ENCODE measurements at places on chromosomes 1 and 21. TPM values are rescaled to one million over a fixed set of nuclear protein-coding genes. Genes with fewer than 3 reads are reported as not detected.

- no peaks in the 10 kb centered on the region for H3K4me1 ChIP-seq
- no peaks in the 10 kb centered on the region for H3K36me3 ChIP-seq
- no peaks in the 10 kb centered on the region for H3K27me3 ChIP-seq
- no peak overlapping the region for H3K27ac ChIP-seq
These were observed 28.6 kb upstream of the PLCH2 start for GRCh38 chr1:2447276-2448097.

DNA sequence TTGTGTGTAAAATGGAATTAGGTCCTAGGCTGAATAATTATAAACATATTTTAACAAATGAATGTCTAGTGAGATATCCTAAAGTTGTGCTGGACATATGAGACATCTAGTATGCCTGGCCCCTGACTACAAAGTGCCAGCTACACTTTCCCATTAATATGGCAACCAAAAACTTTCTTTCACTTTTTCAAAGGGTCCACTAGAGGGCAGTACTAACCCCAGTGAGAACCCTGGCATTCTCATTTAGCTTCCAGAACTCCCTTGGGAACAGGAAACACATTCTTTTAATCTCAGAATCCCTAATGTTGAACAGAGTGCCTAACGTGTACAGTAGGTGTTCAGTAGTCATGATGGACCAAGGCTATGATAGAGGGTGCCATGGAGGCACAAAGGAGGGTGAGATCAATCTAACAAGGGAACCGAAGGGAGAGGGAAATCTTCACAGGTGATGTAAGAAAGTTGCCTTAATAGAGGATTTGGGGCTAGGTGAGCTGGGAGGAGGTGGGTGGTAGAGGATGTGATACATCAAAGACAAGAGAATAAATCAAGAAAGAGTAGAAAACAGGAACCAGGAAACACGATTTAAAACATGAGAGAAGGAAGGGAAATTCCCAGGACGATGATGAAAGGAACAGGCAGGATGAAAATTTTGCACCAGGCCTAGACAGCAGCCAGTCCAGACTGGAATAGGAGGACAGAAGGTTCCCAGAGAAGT, 41.6 kb downstream of the NSL1 start:
- no peak for DNase-seq
- no peak overlapping the region for H3K4me3 ChIP-seq
- no peaks in the 10 kb centered on the region for H3K36me3 ChIP-seq
- H3K4me1 ChIP-seq = no peaks in the 10 kb centered on the region
- no peaks in the 10 kb centered on the region for H3K27me3 ChIP-seq

DNA sequence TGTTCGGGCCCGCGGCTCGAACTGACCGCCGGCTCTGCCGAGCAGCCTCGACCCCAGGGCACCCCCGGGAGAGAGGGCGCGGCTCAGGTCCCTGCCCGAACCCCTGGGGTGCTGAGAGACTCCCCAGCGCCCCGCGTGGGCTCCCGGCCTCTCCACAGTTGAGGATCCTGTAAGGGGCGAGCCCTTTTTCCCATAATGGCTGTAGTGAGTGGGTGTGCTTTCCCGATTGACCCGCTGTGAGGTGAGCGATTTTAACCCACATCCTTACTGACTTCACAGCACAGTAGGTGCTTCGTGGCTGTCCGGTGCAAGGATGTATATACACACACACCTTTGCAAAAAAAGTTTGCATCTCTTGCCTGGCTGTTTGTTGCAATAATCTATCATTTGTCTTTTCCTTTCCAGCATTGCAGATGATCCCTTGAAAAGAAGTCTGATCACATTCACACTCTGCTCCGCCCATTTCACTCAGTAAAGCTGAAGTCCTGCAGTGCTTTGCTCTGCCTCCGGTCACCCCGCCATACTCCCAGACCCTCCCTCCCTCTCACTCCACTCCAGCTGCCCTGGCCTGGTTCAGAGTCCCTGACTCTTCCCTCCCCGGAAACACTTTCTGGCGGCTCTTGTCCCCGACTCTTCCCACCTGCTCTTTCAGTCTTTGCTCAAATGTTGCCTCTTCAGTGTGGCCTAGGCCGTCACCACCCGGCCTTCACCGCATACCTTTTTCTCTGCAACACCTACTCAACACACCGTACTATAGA, 955 bp upstream of the UBE2G2 start:
- no peaks in the 10 kb centered on the region for H3K4me1 ChIP-seq
- H3K4me3 ChIP-seq = peak overlapping the region; percentile 80
- peaks cover 3% of the 10 kb centered on the region for H3K36me3 ChIP-seq
- no peak for DNase-seq
- no peak overlapping the region for H3K27ac ChIP-seq

The KIF21B gene
- total RNA-seq = 4.6 TPM

DNA sequence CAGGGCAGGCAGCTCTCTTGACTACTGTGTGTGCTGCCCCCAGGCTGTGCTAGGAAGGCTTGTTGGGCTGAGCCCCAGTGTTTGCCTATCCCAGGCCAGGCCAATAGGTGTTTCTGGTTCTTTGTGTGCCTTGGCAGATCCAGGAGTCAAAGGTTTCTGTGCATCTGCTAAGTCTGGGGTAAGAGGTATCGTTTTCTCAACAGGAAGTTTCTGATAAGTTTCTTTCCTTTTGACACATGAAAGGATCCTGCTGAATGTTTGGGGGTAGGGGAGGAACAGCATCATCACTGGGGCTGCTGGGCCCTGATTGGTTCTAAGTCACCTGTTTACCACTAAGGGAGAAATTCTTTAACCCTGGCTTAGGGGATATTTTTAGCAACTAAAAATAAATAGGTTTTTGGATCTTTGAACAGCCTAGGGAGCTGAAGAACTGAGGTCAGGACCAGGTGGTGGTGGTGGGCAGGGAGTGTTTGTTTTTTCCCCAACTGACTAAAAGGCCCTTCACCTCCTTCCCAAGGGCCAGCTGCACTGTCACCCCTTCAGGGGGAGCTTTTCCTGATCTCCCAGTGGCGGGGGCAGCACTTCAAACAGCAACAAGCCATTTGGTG, 85.1 kb downstream of the KCNN3 start:
- no peaks in the 10 kb centered on the region for H3K36me3 ChIP-seq
- H3K4me1 ChIP-seq = no peaks in the 10 kb centered on the region
- no peak overlapping the region for H3K27ac ChIP-seq
- DNase-seq = peak; percentile 56
- no peaks in the 10 kb centered on the region for H3K27me3 ChIP-seq

GRCh38 chr1:14476170-14476955, 122.1 kb upstream of the KAZN start:
- no peak overlapping the region for H3K4me3 ChIP-seq
- no peak for DNase-seq
- H3K36me3 ChIP-seq = no peaks in the 10 kb centered on the region
- H3K27me3 ChIP-seq = no peaks in the 10 kb centered on the region
- no peaks in the 10 kb centered on the region for H3K4me1 ChIP-seq

The GBP7 gene
- 0.21 TPM for total RNA-seq

DNA sequence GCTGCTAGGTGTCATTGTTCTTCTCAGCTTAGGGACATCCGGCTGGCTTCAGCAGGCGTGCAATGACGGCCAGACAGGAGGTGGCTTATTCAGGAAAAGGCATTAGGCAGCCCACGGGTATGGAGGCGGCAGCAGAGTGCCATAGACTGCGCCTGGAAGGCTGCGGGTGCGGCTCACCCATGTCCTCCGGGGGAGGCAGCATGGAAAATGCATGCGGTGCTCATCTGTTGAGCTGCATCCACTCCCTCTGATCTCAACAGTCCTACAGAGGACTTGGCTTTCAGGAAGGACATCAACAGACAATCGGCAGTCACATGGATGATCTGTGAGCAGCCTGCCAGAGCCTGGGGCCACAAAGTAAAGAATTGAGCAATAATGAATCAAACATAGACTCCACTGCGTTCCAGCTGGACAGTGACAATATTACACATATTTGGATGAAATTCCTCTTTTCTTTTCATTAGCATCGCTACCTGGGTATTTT, 42.9 kb downstream of the UMODL1 start:
- H3K27ac ChIP-seq = no peak overlapping the region
- H3K4me1 ChIP-seq = no peaks in the 10 kb centered on the region
- DNase-seq = peak; percentile 49
- H3K4me3 ChIP-seq = no peak overlapping the region

DNA sequence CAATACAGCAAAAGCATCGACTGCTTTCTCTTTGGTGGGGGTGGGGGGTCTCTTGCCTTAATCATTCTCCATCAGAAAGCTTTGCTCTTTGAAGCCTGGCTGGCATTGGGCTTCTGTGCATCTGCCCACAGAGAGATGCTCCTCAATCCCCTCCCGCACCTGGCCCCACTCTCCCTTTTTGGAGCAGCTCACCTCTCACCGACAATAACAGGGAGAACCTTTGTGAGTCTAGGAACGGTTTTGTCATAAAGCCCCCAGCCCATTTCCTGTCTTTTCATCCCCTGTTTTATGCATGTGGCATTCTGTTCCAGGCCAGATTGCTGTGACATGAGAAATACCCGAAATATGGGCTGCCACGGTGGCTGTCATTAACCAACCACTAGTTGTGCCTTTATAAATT, 469.0 kb upstream of the VAMP3 start:
- H3K36me3 ChIP-seq = no peaks in the 10 kb centered on the region
- H3K4me3 ChIP-seq = no peak overlapping the region
- H3K27ac ChIP-seq = no peak overlapping the region
- DNase-seq = no peak
- peaks cover 3% of the 10 kb centered on the region for H3K4me1 ChIP-seq
- no peaks in the 10 kb centered on the region for H3K27me3 ChIP-seq

- no peak overlapping the region for H3K27ac ChIP-seq
- DNase-seq = no peak
- H3K4me1 ChIP-seq = no peaks in the 10 kb centered on the region
- no peak overlapping the region for H3K4me3 ChIP-seq
- no peaks in the 10 kb centered on the region for H3K36me3 ChIP-seq
These were observed 42.9 kb downstream of the FMN2 start for GRCh38 chr1:240134596-240134995.

GRCh38 chr1:164382384-164382783, 176.6 kb upstream of the PBX1 start:
- H3K27ac ChIP-seq = no peak overlapping the region
- no peaks in the 10 kb centered on the region for H3K4me1 ChIP-seq
- DNase-seq = no peak
- no peak overlapping the region for H3K4me3 ChIP-seq

DNA sequence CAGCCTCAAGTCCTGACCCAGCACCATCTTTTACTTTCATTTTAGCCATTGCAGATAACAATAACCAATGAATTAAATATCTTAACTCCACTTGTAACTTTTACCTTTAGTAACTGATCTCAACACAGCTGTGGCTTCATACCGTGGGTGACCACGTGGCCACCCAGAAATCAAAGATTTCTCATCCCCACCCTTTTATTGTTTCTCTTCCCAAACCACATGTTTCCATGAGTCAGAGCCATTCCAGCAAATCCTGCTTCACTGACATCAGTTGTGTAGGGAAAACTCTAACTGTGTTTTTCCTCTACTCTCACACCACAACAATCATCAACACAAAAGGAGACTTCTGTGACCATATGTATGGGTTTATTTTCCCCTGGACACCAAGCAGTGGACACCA, 25.1 kb upstream of the BRDT start:
- H3K27ac ChIP-seq = no peak overlapping the region
- DNase-seq = no peak
- no peak overlapping the region for H3K4me3 ChIP-seq
- no peaks in the 10 kb centered on the region for H3K27me3 ChIP-seq
- H3K36me3 ChIP-seq = no peaks in the 10 kb centered on the region
- no peaks in the 10 kb centered on the region for H3K4me1 ChIP-seq

The PCP4L1 gene
- 0.69 TPM for total RNA-seq

The CDCA8 gene
- total RNA-seq = 1.2 TPM

DNA sequence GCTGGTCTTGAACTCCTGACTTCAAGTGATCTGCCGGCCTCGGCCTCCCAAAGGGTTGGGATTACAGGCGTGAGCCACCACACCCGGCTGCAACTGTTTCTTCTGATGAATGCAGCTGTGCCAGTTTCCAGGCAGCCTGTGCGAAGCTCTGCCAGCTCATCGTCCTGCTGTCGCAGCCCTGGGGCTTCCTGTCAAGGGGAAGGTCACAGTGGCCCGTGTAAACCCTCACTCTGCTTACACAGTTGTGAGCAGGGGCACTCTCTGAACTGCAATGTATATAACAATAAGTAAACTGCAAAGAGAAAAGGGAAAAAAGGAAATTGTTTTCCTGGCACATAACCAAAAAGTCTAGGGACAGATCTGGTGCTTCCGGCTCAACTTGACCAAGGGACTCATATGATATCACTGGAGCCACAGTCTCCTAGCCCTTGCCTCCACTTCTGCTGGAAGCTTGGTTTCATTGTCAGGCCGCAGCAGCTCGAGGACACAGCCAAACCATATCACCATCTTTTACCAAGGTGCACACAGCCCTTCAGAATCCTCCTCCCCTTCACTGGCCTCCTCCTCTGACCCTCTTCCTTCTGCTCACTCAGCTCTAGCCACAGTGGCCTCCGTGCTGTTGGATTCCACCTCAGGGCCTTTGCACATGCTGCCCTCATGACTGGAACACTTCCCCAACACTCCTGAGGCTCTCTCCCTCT, 22.8 kb upstream of the LBR start:
- DNase-seq = peak; percentile 75
- no peaks in the 10 kb centered on the region for H3K4me1 ChIP-seq
- H3K36me3 ChIP-seq = no peaks in the 10 kb centered on the region
- no peak overlapping the region for H3K4me3 ChIP-seq
- no peak overlapping the region for H3K27ac ChIP-seq
- H3K27me3 ChIP-seq = no peaks in the 10 kb centered on the region

DNA sequence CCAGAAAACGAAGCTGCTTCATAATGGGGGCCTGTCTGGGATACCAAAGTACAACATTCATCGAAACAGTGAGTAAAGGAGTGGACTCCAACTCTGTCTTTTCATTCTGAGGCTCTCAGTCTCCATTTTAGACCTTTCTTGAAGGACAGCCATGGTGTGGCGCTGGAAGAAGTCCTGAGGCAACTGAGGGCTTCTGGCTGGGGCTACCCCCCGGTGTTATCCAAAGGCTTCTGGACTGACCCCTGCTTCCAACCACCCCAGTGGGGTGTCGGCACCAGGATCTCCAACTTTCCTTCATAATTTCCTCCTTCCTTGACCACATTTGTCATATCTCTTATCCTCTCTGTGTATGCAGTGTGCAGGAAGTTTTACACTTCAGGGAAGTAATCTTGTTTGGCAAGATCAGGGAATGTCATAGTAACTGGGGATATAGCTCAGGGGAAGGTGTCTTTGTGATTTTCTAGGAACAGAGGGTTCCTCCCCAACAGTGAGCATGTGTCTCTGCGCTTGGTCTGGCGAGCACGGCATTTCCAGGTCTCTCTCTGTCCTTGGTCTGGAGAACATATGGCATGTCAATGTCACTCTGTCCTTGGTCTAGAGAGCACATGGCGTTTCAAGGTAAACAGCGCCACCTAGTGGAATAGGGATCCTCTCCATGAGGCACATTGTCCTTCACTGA, 19.4 kb upstream of the BSDC1 start:
- no peaks in the 10 kb centered on the region for H3K27me3 ChIP-seq
- DNase-seq = peak; percentile 55
- H3K36me3 ChIP-seq = no peaks in the 10 kb centered on the region
- H3K27ac ChIP-seq = no peak overlapping the region
- no peak overlapping the region for H3K4me3 ChIP-seq
- no peaks in the 10 kb centered on the region for H3K4me1 ChIP-seq
